ENCODE measurements at places on chromosomes 2 and 18.

GRCh38 chr2:36951574-36951973 is 14.8 kb downstream of the STRN start:
- DNase-seq, result no peak

- DNase-seq, result no peak
Measured at GRCh38 chr2:88188748-88189147, 18.6 kb downstream of the THNSL2 start.

DNA sequence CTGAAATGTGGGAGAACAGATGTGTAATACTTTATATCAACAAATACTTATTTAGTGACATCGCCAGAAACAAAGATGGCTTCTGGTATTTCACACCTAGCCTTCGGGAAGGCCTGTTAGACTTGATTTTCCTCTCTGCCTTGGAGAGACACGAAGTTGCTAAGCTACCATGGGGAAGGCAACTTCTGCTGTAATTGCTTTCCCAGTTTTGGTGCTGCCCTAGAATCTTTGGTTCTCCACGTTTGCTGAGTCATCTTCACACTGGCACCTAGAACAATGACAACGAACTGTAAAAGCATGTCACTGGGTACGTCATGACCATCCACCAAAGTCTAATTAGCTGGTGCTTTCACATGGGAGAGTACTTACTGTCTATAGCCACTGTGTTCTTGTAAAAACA is 58.7 kb upstream of the ACTR3 start:
- no peak for DNase-seq

DNA sequence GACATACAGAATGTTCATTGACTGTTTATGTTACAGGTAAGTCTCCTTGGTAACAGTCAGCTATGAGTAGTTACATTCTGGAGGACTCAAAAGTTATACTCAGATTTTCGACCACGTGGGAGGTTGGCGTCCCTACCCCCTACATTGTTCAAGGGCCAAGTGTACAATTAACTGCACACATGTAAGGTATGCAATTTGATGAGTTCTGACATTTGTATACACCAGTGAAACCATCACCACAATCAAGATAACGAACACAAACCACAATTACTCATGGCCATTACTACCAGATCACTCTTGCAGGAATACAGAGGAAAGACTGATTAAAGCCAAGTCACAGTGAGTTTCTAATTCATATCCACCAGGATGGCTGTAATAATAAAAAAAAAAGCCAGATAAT is 39.6 kb upstream of the LDLRAD4 start:
- no peak for DNase-seq
